ENCODE measurements at places on chromosomes 6 and 20. TPM values are rescaled to one million over a fixed set of nuclear protein-coding genes. Genes with fewer than 3 reads are reported as not detected.

- no peak for DNase-seq
These were observed 15.6 kb downstream of the RAD21L1 start for GRCh38 chr20:1241456-1241855.

GRCh38 chr6:18039481-18039880, 52.0 kb upstream of the KIF13A start:
- no peak for DNase-seq

GRCh38 chr6:16252686-16253299, 14.4 kb downstream of the GMPR start:
- DNase-seq: no peak

DNA sequence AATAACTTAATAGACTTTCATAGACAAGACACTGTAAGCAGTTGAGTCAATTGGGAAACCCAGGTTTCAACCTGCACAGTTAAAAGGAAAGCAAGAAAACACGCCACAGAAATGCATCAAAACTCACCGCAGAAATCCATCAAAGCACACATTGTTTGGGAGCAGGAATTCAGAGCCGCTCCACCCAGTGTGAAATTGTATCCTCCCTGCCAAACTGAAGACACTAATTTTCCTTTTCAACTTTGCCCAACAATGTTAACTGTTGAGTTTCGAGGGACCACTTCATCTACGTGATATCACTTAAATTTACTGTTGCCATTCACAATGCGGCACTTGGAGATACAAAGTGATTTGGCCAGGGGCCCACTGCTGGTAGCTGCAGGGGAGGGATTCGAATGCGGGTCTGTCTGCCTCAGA, 92.7 kb downstream of the DACT2 start:
- no peak for DNase-seq

The SLC22A16 gene
- not detected for total RNA-seq

DNA sequence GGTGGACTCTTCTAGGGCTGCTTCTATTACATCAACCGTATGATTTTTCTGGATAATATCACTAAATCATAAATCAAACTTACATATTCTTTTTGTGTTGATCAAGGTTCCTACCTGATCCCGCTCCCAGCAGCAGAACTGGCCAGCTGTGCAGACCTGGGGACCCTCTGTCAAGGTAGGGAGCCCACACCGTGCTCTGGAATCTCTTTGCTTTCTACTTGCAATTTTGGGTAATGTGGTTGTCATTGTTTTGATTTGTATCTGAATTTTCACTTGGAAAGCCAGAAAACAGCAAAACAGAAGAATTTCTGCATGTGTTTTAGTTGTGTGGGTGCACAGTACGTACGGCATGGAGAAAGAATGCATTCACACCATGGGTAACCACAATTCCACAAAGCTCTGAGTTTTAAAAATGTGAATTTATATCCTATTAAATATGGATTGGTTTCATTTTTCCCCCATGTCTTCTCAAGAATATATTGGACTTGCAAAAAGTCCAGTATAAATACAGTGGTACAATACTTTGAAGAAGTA, 80.1 kb downstream of the ADGRG6 start:
- DNase-seq: no peak

- no peak for DNase-seq
These were observed 41.7 kb upstream of the RGS17 start for GRCh38 chr6:153172815-153173214.

DNA sequence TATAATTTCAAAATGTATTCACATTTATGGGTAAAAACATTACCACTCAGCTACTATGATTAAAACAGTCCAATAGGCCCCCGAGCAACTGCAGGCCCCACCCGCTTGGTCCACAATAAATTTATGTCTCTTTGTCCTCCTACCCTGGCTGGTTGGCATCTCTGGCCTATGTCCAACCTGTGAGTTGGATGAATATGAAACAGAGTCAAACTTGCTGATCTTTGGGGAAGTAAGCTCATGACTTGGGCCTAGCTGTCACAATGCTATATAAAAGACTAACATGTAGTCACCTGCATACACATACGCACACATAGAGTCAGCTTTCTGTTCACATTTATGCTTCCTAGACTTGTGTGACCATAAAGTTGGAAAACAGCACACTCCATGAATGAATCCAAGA, 20.5 kb downstream of the MAP7 start:
- no peak for DNase-seq

DNA sequence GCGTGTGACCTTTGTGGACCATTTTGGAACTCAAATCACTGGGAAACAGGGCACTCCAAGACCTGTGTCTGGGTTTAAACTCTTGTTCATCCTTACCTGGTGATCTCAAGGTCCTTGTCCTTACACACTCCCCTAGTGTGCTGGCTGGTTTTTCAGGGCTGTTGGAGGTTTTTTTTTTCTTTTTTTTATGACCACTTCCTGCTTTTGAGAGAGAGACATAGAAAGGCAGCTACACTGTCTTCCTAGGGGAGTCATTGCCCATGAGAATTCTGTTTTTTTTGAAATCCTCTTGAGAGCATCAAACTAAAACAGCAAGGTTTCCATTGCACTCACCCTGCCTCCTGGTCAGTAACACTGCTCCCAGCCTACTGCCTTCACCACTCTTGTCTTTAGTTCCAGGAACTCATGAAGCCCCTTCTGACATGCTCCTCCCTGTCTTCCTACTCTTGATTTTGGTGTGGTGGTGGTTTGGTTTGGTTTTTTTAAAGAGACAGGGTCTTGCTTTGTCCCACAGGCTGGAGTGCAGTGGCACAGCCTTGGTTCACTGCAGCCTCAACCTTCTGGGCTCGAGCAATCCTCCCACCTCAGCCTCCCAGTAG, 28.6 kb downstream of the PRPH2 start:
- no peak for DNase-seq

DNA sequence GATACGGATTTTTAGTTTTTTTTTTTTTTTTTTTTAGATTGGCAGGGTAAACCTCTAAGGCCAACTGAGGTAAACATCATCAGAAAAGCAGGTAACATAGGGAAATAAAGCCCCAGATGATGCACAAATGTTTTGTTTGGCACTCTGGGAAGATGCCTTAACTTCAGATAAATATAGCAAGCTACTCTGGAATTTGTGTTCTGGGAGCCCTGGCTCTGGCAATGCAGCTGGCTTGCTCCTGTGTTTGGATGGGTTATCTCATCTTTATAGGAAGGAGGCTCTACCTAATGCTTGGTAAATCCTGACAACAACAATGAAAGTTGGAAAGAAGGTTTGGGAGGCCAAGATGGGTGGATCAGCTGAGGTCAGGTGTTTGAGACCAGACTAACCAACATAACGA, 77.4 kb downstream of the GFOD1 start:
- DNase-seq: no peak

The ELOVL2 gene
- total RNA-seq: 0.07 TPM

The PACRG gene
- total RNA-seq: 0.38 TPM

GRCh38 chr20:51906679-51907078, 104.4 kb upstream of the SALL4 start:
- DNase-seq: no peak

The BCAS1 gene
- 3.7 TPM for total RNA-seq

The PM20D2 gene
- total RNA-seq: 19.4 TPM

GRCh38 chr6:33665957-33666356, 44.8 kb downstream of the ITPR3 start:
- DNase-seq: no peak

DNA sequence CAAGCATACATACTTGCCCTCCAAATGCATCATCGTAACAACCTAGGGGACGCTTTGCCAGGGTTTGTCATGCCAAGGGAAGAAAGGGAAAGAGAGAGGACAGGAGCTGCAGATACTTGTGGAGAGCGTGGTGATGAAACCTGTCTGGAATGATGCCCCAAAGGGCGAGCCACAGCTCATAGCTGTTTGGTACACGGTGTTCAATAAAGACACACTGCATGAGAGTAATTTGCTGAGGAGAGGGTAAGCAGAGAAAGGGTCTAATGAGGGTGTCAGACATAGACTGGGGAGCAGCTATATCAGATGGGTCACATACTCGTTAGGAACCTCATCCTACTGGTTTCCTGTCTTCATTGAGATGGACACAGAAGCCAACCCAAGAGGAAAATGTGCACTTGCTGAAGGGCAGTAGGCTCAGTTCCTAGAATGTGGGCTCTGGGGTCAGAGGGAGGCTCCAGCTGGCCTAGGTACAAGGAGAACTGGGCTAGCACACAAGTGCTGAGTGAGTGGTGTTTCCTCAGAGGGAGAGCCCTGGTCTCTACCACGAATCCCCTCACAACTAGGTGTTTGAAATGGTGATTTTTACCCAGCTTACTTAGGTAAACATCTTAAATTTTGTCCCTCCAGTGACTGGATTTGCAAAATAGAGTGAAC, 5.2 kb upstream of the FOXO3 start:
- no peak for DNase-seq

DNA sequence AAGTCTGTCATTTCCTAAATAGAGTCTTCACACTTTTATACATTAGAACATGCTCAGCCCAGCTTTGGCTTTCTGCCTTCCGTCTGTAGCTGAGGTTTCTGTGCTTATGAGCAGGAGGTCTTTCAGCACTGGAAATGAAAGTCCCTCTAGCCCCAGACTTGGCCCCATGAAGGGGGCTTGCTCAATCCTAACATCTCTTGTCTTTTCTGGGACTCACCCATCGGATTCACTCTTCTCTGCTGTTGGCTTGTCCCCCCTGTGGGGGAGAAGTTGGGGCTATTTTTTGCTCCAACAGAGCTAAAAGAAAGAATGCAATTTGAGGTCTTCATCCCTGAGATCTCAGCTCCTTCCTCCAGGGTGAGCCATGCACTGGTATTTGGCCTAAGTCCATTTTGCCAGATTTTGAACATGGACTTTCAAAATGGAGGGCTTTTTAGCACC, 177.7 kb downstream of the MRPL14 start:
- DNase-seq: no peak

DNA sequence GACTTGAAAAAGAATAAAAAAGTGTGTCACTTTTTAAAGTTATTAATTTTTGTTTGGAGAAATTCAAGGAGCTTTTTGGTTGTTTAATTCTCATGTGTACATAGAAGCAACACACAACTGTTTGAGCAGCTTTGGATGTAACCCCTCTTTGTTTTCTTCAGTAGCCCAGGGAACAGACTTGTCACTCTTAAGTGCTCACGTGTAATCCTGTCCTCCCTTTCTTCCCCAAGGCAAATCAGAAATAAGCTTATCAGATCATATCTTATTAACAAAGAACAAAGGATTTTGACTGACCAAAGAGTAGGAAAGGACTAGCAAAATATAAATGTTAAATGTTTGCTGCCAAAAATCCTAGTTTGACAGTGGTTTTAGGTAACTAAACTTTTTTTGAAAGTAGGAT, 7.3 kb upstream of the FLRT3 start:
- no peak for DNase-seq

DNA sequence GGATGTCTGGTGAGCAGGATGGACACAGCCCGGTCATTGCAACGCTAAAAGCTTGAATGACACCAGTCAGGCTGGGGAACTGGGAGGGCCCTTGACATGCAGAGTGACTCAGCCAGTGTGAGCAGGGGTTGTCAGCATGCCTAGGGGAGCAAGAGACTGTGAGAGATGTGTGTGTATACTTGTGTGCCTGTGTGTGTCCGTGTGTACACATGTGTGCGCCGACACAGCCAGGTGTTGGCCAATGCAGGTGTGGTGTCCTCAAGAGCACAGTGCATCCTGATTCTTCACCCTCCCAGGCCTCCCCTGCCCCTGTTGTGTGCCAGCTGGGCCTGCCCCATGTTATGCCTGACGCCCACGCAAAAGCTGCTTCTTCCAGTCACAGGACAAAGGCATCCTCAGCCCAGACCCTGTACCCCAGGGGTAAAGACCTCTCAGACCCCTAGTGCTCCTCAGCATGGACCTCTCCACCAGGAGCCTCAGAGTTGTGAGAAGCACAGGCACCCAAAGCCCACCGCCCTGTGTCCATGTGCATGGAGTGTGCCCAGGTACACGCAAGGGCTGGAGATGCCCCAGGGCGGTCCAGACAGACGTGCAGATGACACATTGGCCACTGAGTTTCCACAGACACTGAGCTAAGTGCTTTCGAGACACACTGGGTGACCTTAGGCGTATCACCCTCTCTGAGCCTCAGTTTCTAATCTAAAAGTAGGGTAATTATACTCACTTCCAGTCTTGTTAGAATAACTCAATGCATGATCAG, 16.6 kb downstream of the NRSN2 start:
- DNase-seq: no peak

Data from lower leg skin (tissue), 4 donors.